GM23338 (cell line): ENCODE measurements at places on chromosomes 11 and 22. TPM values are rescaled to one million over a fixed set of nuclear protein-coding genes. Genes with fewer than 3 reads are reported as not detected.

DNA sequence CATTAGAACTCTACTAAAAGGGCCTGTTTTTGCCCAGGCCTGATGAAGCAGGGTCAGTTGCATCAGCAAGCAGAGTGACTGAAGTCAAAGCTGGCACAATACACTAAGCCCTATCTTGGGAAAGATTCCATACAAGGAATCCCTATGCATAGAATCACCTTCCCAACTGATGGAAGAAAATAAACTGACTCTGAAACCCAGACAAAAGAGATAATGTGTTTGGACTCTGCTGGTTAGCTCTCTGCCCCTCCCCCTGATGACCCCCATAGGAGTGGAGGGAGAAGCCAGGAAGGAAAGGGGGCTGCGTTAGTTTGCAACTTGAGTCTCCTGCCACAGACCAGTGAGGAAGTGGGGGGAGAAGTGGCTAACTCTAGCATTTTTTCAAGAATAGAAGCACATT is 32.9 kb downstream of the GALNT18 start:
- H3K27ac ChIP-seq, result 0 out of 2 replicates have a peak overlapping the region, but pooled peaks have one; percentile 4
- H3K4me1 ChIP-seq, result peaks cover 24% of the 10 kb centered on the region
- H3K4me3 ChIP-seq, result no peak overlapping the region
- H3K27me3 ChIP-seq, result no peaks in the 10 kb centered on the region
- no peaks in the 10 kb centered on the region for H3K36me3 ChIP-seq

GRCh38 chr22:45344334-45344733 is 34.6 kb downstream of the FAM118A start:
- H3K27me3 ChIP-seq, result no peaks in the 10 kb centered on the region
- 0 out of 2 replicates have a peak, but pooled peaks cover 10% of the 10 kb centered on the region for H3K36me3 ChIP-seq
- peak; percentile 26 for DNase-seq
- no peaks in the 10 kb centered on the region for H3K4me1 ChIP-seq

- no peak for DNase-seq
- no peaks in the 10 kb centered on the region for H3K27me3 ChIP-seq
- H3K27ac ChIP-seq, result no peak overlapping the region
- no peaks in the 10 kb centered on the region for H3K4me1 ChIP-seq
- H3K36me3 ChIP-seq, result no peaks in the 10 kb centered on the region
These were observed 79.1 kb upstream of the LINC01488 start for GRCh38 chr11:69402251-69402887.

DNA sequence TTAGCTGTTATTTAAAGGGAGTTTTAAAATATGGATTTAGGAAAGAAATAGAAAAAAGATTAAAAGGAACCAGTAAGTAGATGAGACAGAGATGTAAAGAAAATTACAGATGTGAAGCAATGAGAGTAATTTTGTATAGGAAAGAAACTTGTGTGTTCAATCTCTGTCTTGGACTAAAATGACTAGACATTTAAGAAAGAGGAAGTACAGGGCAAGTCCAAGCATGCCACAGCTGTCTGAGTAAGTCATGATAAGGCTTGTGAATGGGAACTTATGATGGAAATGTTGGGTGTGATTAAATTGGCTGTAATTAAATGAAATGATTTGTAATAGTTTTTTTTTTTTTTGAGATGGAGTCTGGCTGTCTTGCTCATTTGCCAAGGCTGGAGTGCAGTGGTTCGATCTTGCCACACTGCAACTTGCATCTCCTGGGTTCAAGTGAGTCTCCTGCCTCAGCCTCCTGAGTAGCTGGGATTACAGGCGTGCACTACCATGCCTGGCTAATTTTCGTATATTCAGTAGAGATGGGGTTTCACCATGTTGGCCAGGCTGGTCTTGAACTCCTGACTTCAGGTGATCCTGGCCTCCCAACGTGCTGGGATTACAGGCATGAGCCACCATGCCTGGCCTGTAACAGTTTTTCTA is 5.9 kb upstream of the ACY3 start:
- no peaks in the 10 kb centered on the region for H3K4me1 ChIP-seq
- no peak overlapping the region for H3K4me3 ChIP-seq
- H3K36me3 ChIP-seq, result peaks cover 8% of the 10 kb centered on the region; the same call in 1 of the 2 replicates
- H3K27ac ChIP-seq, result no peak overlapping the region

DNA sequence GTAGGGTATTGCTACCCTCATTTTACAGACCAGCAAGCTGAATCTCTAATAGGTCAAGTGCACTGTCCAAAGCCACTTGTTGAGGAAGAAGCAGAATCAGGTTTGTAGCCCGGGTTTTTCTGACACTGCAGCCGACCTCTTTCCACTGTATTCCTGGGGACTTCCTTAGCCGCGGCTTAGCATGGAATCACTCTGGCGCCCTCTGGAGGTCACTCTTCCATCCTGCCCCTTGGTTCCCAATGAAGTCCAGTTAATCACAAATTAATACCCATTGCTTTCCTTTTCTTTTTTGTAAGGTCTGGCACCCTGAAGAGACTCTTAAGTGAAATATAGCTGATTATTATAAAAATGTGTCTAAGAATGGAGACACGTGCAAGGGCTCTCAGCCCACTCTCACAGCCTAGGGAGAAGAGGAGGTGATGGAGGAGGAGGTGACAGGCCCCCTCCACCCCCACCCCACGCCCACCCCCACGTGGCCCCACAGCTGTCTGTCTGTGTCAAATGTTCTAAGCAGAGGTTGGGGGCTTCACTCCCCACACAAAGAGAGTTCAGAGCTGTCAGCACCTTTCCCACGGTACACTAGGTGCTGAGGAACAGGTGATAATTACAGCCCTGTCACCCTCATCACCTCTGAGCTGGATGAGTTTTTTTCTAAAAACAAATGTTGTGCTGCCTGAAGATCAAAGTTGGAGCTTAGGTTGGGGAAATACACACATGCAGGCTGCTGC is 57.7 kb upstream of the DRD2 start:
- H3K36me3 ChIP-seq, result no peaks in the 10 kb centered on the region
- H3K27ac ChIP-seq, result no peak overlapping the region
- H3K27me3 ChIP-seq, result no peaks in the 10 kb centered on the region
- peak; percentile 93 for DNase-seq
- H3K4me3 ChIP-seq, result no peak overlapping the region
- no peaks in the 10 kb centered on the region for H3K4me1 ChIP-seq

DNA sequence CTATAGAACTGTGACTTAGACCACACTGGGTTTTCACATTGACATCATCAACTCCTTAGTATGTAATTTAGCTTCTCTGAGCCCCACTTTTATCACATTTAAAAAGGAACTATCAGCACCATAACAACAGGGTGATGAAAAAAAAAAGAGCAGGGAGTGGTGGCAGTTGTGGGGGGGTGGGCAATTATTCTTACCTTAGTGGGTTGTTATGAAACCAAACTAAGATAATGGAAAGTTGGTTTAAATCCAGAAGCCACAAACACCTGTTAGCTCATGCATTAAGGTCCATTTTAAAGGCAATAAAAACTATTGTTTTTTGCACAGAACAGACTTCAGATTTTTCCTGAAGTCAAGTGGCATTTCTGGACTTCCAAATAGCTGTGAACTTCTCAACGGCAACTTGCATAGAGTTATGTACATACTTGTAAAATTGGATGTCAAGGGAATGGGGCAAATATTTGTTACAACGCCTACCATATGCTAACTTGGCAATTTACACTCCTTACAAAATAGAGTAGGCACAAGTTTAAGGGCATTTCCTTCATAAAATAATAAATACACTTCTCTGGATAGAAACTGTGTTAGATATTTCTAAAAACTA is 793.6 kb downstream of the DLG2 start:
- no peak overlapping the region for H3K4me3 ChIP-seq
- no peaks in the 10 kb centered on the region for H3K27me3 ChIP-seq
- no peak overlapping the region for H3K27ac ChIP-seq
- H3K36me3 ChIP-seq, result no peaks in the 10 kb centered on the region
- no peak for DNase-seq

- no peak overlapping the region for H3K4me3 ChIP-seq
- H3K27me3 ChIP-seq, result peaks cover 69% of the 10 kb centered on the region
- H3K36me3 ChIP-seq, result no peaks in the 10 kb centered on the region
- peaks cover 15% of the 10 kb centered on the region for H3K4me1 ChIP-seq
These were observed 8.8 kb downstream of the TBX1 start for GRCh38 chr22:19769393-19769715.

Gene MS4A7
- 0.07 TPM in 1 of 2 replicates, not detected in the other for total RNA-seq

Gene APOBEC3B
- total RNA-seq, result 5.9 and 7.0 TPM in 2 replicates

DNA sequence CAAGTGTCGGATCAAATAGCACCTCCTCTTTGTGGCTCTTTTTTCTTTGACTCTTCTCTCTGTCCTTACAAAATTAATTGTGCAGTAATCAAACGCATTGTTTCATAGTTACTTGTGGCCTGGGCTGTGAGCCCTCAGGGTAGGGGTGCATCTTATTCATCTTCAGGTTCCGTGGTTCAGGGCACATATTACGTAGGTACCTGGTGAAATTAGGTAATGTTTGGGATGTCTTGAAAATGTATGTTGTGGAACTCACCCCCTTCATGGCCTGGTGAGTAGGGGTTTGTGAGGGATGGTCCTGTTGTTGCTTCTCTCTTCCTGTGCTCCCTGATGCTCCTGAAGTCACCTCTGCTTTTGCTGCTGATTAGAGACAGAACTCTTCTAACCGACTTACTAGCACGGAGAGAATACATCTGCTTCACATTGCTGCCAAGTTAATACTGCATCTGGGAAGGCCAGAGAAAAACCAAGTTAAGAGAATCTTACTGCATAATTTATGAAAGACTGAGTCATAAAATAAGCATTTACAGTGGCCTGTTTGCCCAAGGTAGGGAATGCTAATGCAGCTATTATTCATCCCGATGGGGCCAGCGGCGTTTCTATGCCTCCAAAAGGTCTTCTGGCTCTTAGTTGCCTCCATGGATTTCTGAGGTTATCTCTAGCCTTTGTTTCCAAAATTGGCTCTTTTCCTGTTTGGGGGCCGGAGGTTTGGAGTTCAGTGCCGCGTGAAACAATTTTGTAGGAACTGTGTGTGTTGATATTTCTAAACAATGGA is 66.9 kb downstream of the TBC1D22A start:
- 0 out of 2 replicates have a peak, but pooled peaks cover 5% of the 10 kb centered on the region for H3K4me1 ChIP-seq
- H3K4me3 ChIP-seq, result no peak overlapping the region
- H3K27me3 ChIP-seq, result no peaks in the 10 kb centered on the region
- no peak overlapping the region for H3K27ac ChIP-seq
- no peak for DNase-seq

DNA sequence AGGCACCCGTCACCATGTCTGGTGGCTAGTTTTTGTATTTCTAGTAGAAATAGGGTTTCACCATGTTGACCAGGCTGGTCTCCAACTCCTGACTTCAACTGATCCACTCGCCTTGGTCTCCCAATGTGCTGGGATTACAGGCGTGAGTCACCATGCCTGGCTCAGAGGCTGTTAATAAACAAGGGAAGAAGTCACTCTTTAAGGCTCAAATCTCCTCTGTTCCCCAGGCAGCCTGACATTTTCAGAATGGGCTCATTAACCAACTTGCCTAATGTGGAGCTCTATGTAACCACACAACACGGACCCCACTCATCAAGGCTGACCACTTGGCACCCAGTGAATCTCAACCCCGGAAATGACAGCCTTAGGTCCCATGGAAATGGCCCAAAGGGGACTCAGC is 24.1 kb downstream of the APOL3 start:
- no peak overlapping the region for H3K27ac ChIP-seq
- H3K4me3 ChIP-seq, result no peak overlapping the region
- no peaks in the 10 kb centered on the region for H3K27me3 ChIP-seq
- no peak for DNase-seq

GRCh38 chr11:65927904-65928397 is 8.7 kb downstream of the DRAP1 start:
- DNase-seq, result no peak
- H3K4me3 ChIP-seq, result no peak overlapping the region
- H3K4me1 ChIP-seq, result peaks cover 7% of the 10 kb centered on the region
- H3K36me3 ChIP-seq, result no peaks in the 10 kb centered on the region
- no peaks in the 10 kb centered on the region for H3K27me3 ChIP-seq
- peak overlapping the region; percentile 63; the same call in 1 of the 2 replicates for H3K27ac ChIP-seq

Gene KRTAP5-10
- total RNA-seq, result not detected in 2 replicates

- H3K27me3 ChIP-seq, result no peaks in the 10 kb centered on the region
- no peaks in the 10 kb centered on the region for H3K4me1 ChIP-seq
- no peaks in the 10 kb centered on the region for H3K36me3 ChIP-seq
- no peak overlapping the region; the same call in 1 of the 2 replicates for H3K27ac ChIP-seq
- no peak overlapping the region for H3K4me3 ChIP-seq
- no peak for DNase-seq
These were observed 42.2 kb downstream of the BIRC2 start for GRCh38 chr11:102389253-102389652.

DNA sequence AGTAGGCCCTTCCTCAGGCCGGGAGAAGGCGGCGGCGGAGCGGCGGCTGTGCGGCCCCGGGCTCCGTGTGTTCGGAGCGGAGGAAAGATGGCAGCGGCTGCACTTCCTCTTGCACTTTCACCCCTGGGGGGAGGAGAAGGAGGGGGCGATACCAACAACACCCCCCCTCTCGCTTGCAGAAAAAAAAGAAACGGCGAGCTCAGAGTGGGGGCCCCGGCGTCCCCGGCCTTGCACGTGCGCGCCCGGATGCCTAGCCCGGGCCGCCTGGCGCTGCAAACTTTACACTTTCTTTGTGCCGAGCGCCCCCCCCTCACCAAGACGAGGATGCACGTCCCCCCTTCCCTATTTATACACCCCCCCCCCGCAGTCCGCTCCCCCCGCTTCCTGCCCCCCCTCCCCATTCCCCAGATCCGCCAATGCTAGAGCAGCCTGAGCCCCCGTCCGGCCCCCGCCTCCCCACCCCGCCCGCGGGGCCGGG is at the start of gene PATZ1:
Gene PATZ1, minus strand, starts transcription at position 92 of the 478 bp plus-strand sequence. CDS start 744 bp downstream, outside the sequence.
- H3K27ac ChIP-seq, result peak within 1 kb of the TSS; percentile 99
- peaks cover 24% of the 10 kb centered on the region for H3K4me1 ChIP-seq
- peak within 1 kb of the TSS; percentile 95 for H3K4me3 ChIP-seq
- peak; percentile 77 for DNase-seq

- DNase-seq, result no peak
- H3K36me3 ChIP-seq, result no peaks in the 10 kb centered on the region
- H3K4me1 ChIP-seq, result no peaks in the 10 kb centered on the region
- no peak overlapping the region for H3K27ac ChIP-seq
- H3K4me3 ChIP-seq, result no peak overlapping the region
These were observed 14.0 kb downstream of the ASCL2 start for GRCh38 chr11:2256293-2256913.

- H3K27me3 ChIP-seq, result no peaks in the 10 kb centered on the region
- no peak overlapping the region for H3K4me3 ChIP-seq
- H3K27ac ChIP-seq, result no peak overlapping the region
- H3K4me1 ChIP-seq, result no peaks in the 10 kb centered on the region
- H3K36me3 ChIP-seq, result peaks cover 5% of the 10 kb centered on the region; the same call in 1 of the 2 replicates
These were observed 2.2 kb upstream of the VPS11 start for GRCh38 chr11:119065369-119065768.

GRCh38 chr11:48031602-48032001 is 51.2 kb downstream of the PTPRJ start:
- H3K27me3 ChIP-seq, result no peaks in the 10 kb centered on the region
- H3K4me1 ChIP-seq, result peaks cover 21% of the 10 kb centered on the region
- H3K27ac ChIP-seq, result no peak overlapping the region
- no peaks in the 10 kb centered on the region for H3K36me3 ChIP-seq

DNA sequence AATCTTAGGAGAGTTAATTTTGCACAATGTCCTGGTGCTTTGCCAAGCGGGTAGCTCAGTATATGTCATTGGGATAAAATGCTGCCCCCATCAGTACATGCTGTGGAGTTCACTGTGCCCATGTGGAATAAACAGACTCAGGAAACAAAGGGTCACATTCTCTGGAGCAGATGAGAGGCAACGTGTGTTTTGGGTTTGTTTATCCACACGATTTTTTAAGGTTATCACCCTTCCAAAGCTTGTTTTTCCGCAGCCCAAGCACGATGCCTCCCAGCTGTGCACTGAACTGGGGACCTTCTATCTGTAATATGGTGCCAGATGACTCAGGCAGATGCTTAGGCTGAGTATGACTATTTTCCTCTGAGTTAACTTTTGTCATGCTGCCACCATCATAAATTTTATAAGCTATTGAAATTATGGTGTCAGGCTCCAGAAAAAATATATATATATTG is 6.5 kb downstream of the OR4D6 start:
- DNase-seq, result peak; percentile 15
- H3K4me1 ChIP-seq, result no peaks in the 10 kb centered on the region
- no peaks in the 10 kb centered on the region for H3K36me3 ChIP-seq
- no peak overlapping the region for H3K4me3 ChIP-seq
- H3K27me3 ChIP-seq, result no peaks in the 10 kb centered on the region
- H3K27ac ChIP-seq, result no peak overlapping the region
